ENCODE measurements at places on chromosomes 1 and 21. TPM values are rescaled to one million over a fixed set of nuclear protein-coding genes. Genes with fewer than 3 reads are reported as not detected.

Gene ATP5PB
- 159 TPM for total RNA-seq

Gene PRR9
- total RNA-seq = not detected

Gene CRYAA
- total RNA-seq = not detected

GRCh38 chr1:196546272-196547111 is 61.7 kb downstream of the KCNT2 start:
- no peaks in the 10 kb centered on the region for H3K4me1 ChIP-seq
- no peak for DNase-seq
- no peaks in the 10 kb centered on the region for H3K27me3 ChIP-seq
- H3K36me3 ChIP-seq = no peaks in the 10 kb centered on the region

Gene NUP210L
- total RNA-seq = 0.11 TPM
